ENCODE measurements at places on chromosomes 5 and 9.

- peaks cover 3% of the 10 kb centered on the region for H3K4me1 ChIP-seq
- peak overlapping the region; percentile 47 for H3K27ac ChIP-seq
- H3K27me3 ChIP-seq, result no peaks in the 10 kb centered on the region
- no peaks in the 10 kb centered on the region for H3K36me3 ChIP-seq
- peak overlapping the region; percentile 85 for H3K4me3 ChIP-seq
Measured at GRCh38 chr9:79573412-79573923, 1.7 kb downstream of the TLE4 start.

DNA sequence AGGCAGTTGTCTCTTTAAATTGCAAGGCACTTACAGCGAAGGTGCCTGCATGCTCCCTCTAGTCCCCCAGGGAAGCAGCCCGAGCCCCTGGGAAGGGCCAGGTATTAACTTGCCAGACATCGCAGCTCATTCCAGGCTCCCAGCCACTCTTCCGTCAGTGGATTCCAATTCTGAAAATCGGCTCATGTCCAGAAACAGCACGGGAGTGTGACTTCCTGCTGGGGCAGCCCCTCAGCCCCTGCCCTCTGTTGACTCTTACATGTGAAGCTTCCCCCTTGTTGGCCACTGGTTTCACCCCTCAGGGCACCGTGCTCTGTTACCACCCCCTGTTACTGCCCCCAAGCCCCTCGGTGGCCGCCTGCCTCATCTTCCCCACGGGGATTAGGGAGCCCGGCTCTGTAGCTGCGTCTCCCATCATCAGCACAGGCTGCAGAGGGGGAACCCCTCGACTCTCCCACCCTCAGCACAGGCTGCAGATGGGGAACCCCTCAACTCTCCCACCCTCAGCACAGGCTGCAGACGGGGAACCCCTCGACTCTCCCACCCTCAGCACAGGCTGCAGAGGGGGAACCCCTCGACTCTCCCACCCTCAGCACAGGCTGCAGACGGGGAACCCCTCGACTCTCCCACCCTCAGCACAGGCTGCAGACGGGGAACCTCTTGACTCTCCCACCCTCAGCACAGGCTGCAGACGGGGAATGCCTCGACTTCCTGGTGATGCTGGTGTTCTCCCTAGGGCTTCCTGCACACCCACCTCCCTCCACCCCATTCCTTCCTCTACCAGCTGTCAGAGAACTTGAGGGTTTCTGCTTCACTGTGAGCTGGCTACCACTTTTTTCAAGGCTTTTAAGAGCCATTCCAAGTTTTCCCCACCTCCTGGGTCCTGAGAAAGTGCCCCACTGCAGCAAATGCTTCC lies 11.1 kb upstream of the CACNA1B start:
- no peaks in the 10 kb centered on the region for H3K36me3 ChIP-seq
- H3K27me3 ChIP-seq, result no peaks in the 10 kb centered on the region
- no peak overlapping the region for H3K27ac ChIP-seq
- no peak for DNase-seq
- H3K4me1 ChIP-seq, result no peaks in the 10 kb centered on the region
- no peak overlapping the region for H3K4me3 ChIP-seq

- H3K27ac ChIP-seq, result peak within 1 kb of the TSS; percentile 94
- H3K4me3 ChIP-seq, result peak within 1 kb of the TSS; percentile 72
- peak; percentile 92 for DNase-seq
- H3K36me3 ChIP-seq, result no peaks in the 10 kb centered on the region
Measured at GRCh38 chr5:141094481-141095262, at the start of gene PCDHB2. Gene PCDHB2 (plus strand): TSS chr5:141094615. CDS start chr5:141094791, 176 bp downstream.

- DNase-seq, result no peak
- H3K27ac ChIP-seq, result no peak overlapping the region
- no peaks in the 10 kb centered on the region for H3K36me3 ChIP-seq
- H3K4me3 ChIP-seq, result no peak overlapping the region
Measured at GRCh38 chr9:80883826-80884579, 805.3 kb downstream of the TLE1 start.

DNA sequence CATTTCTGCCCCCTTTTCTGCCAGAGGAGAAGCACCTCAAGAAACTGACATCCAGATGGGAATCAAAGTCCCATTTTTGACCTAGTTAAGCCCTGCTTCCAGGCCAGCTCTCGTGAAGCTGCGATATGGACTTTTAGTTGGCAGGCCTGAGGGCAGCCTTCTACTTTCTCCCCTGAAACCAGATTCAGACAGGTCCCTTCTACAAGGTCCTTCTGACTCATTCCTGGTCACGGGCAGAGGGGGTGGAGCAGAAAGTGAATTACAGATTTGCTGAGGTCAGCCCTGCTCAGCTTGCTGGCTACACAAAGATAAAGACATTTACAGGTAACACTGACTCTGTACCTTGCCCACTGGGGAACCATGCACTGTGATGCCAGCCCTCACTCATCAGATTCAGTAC lies 52.8 kb upstream of the TUT7 start:
- H3K4me3 ChIP-seq, result no peak overlapping the region
- DNase-seq, result peak; percentile 58
- H3K36me3 ChIP-seq, result no peaks in the 10 kb centered on the region
- H3K27ac ChIP-seq, result peak overlapping the region; percentile 16

DNA sequence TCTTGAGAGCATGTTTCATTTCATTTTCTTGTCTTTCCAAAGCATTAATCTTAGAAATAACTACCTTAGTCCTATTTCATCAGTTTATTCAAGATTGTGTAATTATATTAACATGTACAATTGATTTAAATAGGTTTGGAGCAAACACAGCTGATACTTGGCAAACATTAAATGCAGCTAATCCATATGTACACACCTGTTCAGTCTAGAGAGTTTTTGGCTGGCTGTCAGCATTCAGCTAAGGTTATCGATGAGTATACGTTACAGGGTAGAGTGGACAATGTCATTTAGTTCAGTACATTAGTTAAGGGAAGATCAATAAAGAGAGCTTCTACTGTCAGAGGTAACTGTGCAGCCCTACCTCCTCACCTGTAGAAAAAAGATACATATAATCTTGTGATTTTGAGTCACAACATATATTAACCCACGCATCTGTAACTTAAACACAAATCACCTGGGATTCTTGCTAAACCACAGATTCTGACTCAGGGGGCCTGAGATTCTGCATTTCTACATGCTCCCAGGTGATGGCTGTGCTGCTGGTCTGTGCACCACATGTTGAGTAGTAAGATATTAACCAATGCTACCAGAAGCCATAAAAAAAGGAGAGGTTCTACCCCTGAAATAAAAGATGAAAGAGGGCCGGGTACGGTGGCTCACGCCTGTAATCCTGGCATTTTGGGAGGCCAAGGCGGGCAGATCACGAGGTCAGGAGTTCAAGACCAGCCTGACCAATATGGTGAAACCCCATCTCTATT lies 34.1 kb upstream of the PCA3 start:
- H3K27ac ChIP-seq, result no peak overlapping the region
- H3K27me3 ChIP-seq, result no peaks in the 10 kb centered on the region
- DNase-seq, result no peak

DNA sequence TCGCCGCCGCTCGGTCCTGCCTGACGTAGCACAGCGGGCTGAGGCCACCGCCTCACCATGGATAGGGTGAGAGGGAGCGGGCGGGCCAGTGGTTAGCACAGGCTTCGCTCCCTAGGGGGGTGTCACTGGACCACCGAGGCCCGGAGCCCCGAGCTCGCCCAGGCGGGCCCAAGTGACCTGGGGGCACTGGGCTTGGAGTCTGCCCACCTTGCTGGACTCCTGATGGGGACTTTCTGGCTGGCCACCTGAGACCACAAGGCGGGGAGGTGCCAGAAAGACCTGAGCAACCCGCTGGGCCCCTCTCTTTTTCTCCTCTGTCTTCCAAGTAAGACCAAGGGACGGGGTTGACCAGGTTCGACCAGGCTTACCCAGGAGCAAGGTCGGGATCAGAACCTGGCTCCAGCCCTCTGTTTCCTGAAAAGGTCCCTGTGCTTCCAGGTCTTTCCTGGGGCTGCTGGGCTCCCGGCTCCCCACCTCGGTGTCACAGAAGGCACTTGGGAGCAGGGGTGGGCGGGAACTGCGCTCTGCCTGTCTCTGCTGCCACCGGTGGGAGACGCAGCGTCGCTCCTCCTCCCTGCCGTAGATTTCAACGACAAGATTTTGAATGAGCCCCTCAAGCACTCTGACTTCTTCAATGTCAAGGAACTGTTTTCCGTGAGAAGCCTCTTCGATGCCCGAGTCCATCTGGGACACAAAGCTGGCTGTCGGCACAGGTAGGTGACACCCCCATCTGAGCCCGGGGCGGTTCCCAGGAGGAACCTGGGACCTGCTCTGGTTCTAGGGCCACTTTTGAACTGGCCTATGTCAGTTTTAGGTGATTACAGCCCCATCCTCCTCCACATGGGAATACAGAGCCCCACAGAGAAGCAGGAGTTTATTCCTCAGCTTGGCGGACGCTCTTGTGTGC lies 1.0 kb downstream of the MRPS2 start:
- H3K27ac ChIP-seq, result no peak overlapping the region
- H3K4me3 ChIP-seq, result peak overlapping the region; percentile 82
- DNase-seq, result peak; percentile 74
- peaks cover 37% of the 10 kb centered on the region for H3K4me1 ChIP-seq
- peaks cover 49% of the 10 kb centered on the region for H3K36me3 ChIP-seq

DNA sequence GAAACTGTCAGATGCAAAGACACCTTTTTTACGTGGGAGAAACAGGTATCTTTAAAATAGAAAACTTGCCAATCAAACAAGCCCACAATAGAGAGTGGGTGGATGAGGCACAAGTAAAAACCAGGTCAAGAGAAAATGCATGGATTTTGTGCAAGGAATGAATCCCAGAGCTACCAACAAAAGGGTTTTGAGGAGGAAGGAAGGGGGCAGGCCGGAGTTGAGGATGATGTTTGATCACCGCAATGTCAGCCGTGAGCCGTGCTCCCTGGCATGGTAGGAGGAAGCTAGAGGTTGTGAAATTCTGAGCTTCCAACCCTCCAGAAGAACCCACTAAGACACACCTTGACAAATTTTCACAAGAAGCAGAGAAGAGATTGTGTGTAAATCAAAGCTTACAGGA lies 53.2 kb downstream of the HRH2 start:
- H3K27me3 ChIP-seq, result peaks cover 22% of the 10 kb centered on the region
- H3K4me1 ChIP-seq, result no peaks in the 10 kb centered on the region
- H3K27ac ChIP-seq, result no peak overlapping the region
- no peak overlapping the region for H3K4me3 ChIP-seq

DNA sequence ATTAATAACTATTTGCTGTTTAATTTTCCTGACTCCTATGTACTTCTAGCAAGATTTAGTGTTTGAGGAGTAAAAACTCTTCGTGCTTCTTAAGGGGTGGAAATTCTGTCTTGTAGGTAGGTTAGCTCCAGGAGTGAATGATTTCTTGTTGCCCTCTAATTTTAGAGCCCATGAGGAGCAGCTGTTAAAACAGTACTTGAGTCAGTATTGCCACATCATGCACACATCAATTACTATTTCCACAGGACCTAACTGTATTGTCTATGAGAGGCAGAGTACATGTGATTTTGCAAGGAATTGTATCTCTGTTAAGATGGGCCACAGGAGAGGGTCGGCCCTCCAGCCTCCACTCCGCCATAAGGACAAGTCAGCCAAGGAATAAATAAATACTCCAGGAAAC lies 91.2 kb downstream of the PDZD2 start:
- H3K36me3 ChIP-seq, result no peaks in the 10 kb centered on the region
- H3K27me3 ChIP-seq, result no peaks in the 10 kb centered on the region

DNA sequence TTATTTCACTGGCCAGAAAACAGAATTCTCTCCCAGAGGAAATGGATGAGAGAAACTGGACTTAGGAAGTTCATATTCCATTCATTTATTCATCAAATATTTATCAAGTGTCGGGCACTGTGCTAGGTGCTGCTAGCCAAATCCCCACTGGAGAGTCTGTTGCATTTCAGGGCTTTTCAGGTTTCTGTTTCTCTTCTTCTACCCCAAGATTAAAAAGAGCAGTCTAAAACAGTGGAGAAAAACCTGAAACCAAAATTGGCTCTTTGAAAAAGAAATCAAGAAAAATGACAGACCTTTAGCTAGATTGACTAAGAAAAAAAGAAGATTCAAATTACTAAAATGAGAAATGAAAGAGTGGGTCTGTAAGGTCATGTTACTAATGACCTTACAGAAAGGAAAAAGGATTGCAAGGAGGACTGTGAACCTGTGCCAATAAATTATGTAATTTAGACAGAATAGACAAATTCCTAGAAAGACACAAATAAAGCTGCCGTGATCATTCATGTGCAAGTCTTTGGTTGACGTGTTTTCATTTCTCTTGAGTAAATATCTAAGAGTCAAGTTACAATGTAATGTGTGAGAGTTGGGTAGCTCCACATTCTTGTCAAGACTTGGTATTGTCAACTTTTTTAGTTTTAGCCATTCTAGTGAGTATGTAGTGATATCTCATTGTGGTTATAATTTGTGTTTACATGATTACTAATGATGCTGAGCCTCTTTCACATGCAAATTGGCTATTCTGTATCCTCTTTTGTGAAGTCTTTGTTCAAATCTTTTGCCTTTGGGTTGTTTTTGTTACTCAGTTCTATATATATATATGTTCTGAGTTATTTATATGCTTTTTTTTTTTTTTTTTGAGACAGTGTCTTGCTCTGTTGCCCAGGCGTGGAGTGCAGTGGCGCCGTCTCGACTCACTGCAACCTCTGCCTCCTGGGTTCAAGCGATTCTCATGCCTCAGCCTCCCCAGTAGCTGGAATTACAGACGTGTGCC lies 23.7 kb downstream of the SNX30 start:
- no peak overlapping the region for H3K27ac ChIP-seq
- H3K4me1 ChIP-seq, result no peaks in the 10 kb centered on the region
- H3K4me3 ChIP-seq, result no peak overlapping the region
- H3K36me3 ChIP-seq, result peaks cover 8% of the 10 kb centered on the region
- no peak for DNase-seq

- H3K27ac ChIP-seq, result no peak overlapping the region
- DNase-seq, result peak; percentile 51
- H3K4me1 ChIP-seq, result no peaks in the 10 kb centered on the region
Measured at GRCh38 chr5:54215233-54215736, 95.1 kb downstream of the ARL15 start.

DNA sequence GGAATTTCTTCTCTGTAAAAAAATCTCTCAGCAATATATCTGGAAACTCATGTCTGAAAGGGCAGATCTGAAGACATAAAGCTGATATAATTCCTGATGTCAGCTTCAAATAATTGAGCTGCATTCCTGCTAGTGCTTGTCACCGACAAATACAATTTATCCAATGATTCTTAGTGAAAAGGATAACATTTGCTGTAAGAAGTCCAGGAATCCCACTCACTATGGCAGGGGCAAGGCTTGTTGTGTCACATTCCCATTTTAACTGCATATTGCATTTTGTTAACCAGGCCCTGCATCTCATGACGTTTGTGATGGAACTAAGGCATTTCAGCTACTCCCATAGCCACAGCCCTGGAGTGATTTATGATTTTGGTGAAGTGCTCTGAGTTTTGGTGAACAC lies 160.1 kb upstream of the DAB2 start:
- no peaks in the 10 kb centered on the region for H3K36me3 ChIP-seq
- H3K4me3 ChIP-seq, result no peak overlapping the region
- no peak overlapping the region for H3K27ac ChIP-seq
- DNase-seq, result no peak
- H3K27me3 ChIP-seq, result no peaks in the 10 kb centered on the region

Data from mesenchymal stem cell (in vitro differentiated cells and primary cell).